GM23248 (cell line): ENCODE measurements at places on chromosomes 5 and 9. TPM values are rescaled to one million over a fixed set of nuclear protein-coding genes. Genes with fewer than 3 reads are reported as not detected.
A peak's percentile ranks its signal among the peaks of the same experiment; 100 is the strongest.

- no peak for DNase-seq
Measured at GRCh38 chr9:83680233-83680632, 27.5 kb downstream of the UBQLN1 start.

Gene ARAP3
- polyA plus RNA-seq, result 2.2 TPM in 2 replicates

GRCh38 chr9:131717719-131718460 lies 22.0 kb downstream of the RAPGEF1 start:
- DNase-seq, result no peak

GRCh38 chr9:92486371-92486770 lies 4.1 kb upstream of the ASPN start:
- DNase-seq, result no peak

Gene CCNO
- 1.7 and 1.9 TPM in 2 replicates for polyA plus RNA-seq

Gene PCDHB11
- 1.1 TPM in 2 replicates for polyA plus RNA-seq

- peak; percentile 53 for DNase-seq
Measured at GRCh38 chr9:95516221-95516733, 494 bp downstream of the PTCH1 start.

Gene ZCCHC10
- polyA plus RNA-seq, result 22.6 and 23.1 TPM in 2 replicates

- peak; percentile 39 for DNase-seq
Measured at GRCh38 chr9:91746904-91747303, 203.1 kb downstream of the ROR2 start.
